ENCODE measurements at places on chromosomes 2 and 18.

GRCh38 chr2:54570925-54571694 lies 115.0 kb downstream of the SPTBN1 start:
- peak; percentile 87 for DNase-seq

DNA sequence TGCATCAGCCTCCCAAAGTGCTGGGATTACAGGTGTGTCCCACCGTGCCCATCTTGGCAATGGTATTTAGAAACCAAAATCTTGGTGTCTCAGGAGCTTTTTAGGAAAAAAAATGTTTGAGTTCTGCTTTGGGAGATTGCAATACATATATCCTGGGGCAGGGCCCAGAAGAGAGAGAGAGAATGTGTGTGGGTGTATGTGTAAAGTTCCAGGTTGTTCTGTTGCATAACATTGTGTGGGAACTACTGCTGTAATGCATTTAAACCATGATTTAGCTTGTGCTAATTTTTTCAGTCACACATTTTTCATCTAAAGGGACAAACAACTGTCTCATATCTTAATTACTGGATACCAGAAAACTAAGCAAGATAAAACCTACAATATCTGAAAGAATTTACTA lies 70.8 kb upstream of the NABP1 start:
- DNase-seq, result no peak

DNA sequence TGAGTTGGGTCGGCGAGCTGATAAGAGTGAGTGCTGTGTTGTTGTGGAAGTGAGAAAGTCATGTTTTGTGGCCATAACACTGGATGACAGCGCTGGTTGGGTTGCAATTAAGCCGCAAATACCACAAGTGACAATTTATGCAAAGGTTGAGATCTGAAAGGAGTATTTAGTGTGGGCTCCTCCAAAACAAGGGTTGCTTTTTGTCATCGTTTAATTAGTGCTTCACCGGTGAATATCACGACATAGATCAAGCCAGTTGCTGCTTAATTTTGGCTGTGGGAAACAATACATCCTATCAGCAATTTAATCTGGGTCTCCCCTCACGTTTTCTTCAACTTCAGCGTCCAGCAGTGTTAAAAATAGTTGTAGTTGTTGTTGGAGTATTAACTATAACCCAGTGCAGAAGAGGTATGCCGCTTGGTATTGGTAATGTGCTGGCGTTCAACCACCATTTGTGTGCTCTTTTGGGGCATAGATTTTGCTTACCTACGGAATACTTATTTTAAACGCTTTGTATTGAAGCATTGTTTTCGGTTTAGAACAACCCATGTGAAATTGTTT lies 662 bp downstream of the ACVR2A start:
- DNase-seq, result peak; percentile 23

GRCh38 chr2:78980871-78981270 lies 44.6 kb upstream of the REG3G start:
- no peak for DNase-seq

- peak; percentile 13 for DNase-seq
Observed at GRCh38 chr18:24810561-24811305, 350.3 kb downstream of the HRH4 start.

- no peak for DNase-seq
Observed at GRCh38 chr18:53944721-53945120, 279.7 kb downstream of the MBD2 start.

- no peak for DNase-seq
Observed at GRCh38 chr2:222064286-222064685, 234.5 kb downstream of the PAX3 start.

DNA sequence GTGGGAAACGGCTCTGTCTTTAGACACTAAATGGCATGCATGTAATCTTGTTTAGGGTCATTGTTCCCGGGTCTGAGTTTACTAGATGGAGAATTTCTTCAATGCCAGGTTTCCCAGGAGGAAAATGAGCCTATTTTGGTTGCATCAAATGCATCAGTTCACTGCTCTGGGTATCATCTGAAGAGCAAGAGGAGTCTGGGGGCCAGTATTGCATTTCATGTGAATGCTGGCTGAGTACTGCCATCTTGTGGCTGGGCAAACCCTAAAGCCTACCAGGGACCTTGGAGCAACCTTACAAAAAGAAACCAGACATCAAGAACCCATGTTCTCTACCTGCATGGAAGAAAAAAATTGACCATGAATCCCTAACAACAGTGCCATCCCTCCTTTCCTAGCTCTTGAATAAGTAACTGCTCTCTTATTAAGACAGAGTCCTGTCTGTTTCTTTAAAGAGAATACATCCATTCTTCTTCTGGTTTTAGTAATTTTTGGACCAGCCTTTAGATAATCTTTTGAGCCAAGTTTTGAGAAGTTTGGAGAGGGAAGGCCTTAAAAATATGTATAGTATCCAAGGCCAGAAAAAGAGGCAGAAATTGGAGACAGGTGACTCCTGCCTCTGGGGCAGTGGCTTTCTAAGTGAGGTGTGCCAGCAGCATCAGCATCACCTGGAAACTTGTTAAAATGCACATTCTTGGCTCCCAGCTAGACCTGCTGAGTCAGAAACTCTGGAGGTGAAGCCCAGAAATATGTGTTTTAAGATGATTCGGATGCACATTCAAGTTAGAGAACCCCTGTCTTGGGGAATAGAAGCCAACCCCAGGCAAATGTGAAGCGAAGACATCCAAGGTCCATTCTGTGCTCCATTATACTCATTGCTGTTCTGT lies 261.0 kb upstream of the CXCR4 start:
- DNase-seq, result peak; percentile 13

GRCh38 chr2:236158969-236159777 lies 9.0 kb downstream of the GBX2 start:
- DNase-seq, result no peak

DNA sequence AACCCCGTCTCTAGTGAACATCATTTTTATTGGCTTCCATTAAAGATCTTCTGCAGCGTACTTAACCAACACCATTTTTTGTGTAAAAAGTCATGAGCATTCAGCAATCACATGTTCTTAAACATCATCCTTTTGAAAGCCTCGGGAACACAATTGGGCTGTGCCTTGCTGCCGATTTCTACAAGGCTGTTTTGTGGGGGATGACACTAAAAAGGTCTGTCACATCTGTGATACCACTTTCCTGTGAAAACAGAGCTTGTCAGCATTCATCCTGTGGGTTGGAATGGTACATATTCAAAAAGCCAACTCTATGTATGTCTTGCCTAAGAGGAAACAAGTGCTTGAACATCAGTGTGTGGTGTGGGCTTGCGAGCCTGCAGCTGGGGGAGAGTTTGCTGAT lies 49.1 kb upstream of the MAPRE3 start:
- DNase-seq, result no peak
